Stimulated activated CD4-positive, alpha-beta T cell treated with anti-CD3 and anti-CD28 coated beads, Interleukin-1b, Interleukin-23, amount 100 ng/mL, for 48 hours (primary cell): ENCODE measurements at places on chromosomes 7 and 10.

- no peak for DNase-seq
These were observed 35.6 kb upstream of the ZNF716 start for GRCh38 chr7:57414415-57414814.

- DNase-seq, result no peak
These were observed 278.9 kb downstream of the HPSE2 start for GRCh38 chr10:98956576-98957260.

DNA sequence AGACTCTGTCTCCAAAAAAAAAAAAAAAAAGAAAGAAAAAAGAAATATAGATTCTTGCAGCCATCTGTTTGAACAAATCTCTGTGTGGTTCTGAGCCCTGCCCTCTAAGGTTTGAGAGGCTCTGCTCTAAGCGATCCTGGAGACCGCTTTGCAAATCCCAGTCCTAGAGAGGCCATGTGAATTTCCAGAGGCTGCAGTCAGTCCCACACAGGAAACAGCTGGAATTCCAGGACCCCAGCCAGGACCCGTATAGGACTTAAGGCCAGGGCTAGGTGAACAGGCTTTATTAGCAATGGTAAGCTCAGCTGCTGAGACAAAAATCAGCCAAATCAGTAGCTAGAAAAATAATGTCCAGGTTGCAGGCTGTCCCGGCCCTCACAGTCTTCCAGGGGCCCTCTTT, 154.8 kb downstream of the RPS24 start:
- DNase-seq, result no peak

GRCh38 chr7:572416-573268, 53.0 kb upstream of the PDGFA start:
- DNase-seq, result no peak

DNA sequence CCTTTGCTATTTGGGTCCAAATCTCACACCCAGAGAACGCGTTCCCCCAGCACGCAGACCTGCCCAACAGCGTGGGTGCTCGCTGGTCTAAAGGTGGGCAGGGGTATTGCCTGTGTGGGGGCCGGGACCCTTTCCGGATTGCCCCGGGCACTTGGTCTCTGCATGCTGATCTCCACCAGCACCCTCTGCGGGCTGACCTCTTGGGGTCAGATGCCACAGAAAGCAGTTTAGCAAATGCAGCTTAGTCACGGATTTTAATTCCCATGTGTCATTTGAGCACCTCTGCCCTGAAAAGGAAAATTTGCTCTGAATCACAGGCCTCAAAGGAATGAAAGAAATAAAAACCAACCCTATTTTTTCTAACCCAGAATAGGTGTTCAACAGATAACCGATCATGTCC, 46.7 kb downstream of the PKD1L1 start:
- DNase-seq, result no peak

DNA sequence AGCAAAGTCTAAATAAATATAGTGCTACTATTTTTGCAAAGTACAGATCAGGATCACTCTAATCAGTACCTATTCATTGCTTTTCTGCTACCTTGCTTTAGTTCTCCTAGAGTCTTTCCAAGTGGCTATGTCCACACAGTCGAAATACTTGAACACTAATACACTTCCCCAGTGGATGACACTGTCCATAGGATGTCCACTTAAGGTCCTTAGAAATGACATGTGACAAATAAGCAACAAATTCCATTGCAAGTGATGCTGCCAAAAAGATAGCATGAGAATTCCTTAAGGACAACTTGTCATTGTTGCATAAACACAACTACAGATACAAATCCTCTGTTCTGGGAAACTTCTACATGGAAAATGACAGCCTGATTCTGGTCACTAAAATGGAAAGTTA, 93.6 kb downstream of the ANK3 start:
- DNase-seq, result no peak

DNA sequence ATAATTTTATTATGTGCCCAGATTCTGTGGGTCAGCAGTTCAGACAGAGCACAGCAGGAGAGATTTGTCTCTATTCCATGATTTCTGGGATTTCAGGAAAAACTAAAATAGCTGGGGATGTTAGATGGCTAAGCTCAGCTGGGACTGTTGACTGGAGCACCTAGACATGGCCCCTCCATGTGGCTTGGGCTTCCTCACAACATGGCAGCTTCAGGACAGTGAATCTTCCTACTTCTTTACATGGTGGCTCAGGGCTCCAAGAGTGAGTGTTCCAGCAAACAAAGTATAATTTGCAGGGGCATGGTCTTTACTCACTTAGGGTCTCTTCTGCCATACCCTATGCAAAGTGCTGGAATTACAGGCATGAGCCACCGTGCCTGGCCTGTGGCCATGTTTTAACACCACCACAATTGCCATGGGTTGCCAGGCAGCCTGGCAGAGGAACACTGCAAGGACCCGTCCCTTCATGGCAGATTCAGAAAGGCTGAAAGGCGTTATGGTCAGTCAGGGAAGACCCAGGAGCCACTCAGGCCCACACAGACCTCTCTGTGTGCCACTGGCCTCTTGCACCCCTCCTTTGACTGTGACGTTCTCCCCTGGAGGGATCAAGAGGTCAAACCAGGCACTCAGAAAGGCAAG, 50.8 kb upstream of the ZMIZ1 start:
- no peak for DNase-seq

GRCh38 chr10:79139124-79139835, 70.5 kb downstream of the ZMIZ1 start:
- no peak for DNase-seq

DNA sequence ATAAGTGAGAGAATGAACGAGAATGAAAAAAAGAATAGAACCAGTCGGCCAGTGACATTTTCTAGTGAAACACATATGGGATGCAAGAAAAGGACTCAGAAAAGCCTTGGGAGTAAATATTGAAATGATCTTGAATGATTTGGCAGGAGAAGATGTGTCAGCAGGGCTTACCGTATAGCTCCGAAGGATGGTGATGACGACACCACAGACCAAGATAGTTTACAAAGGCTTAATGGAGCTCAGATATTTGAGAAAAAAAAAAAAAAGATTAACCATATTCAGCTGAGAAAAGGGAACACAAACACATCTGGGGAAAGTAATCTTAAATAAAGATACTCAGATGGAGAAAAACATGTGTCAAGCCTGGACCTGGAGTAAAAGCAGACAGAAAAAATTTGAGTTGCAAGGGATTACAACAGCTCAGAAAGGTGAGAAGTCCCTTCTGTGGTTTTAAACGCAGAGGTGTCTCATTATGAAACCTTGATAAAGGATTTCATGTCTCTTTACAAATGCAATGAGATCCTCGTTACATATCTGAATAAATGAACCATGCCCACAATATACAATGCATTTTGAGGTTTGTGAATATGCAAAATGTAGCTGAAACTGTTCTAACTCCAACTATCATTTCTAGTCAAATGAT, 36.0 kb downstream of the DNAJB9 start:
- no peak for DNase-seq

- DNase-seq, result no peak
These were observed 81.9 kb downstream of the NUDCD3 start for GRCh38 chr7:44408596-44408995.

GRCh38 chr10:131195116-131195515, 116.4 kb downstream of the TCERG1L start:
- DNase-seq, result no peak

DNA sequence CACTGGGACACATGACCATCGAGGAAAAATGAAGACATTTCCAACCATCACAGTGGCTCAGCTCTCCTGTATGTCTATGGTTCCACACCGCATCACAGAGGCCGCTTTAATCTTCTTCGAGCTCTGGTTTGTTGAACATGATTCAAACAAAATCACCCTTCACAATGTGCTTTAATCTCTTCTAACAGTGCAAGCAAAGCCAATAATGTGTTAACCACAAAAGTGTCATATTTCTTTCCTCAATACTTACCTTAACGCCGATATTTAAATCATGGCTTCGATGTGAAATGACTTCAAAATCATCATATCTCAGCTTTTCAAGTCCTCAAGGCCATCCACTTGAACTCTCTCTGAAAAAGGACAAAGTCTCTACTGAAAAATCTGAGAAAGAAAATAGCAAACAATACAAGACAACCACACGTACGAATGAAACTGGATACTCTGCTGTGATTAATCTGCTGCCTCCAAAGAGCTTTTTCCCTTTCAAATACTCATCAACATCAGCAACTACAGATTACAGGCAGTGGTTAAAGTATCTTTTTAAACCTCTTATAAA, 23.0 kb upstream of the SVIL start:
- no peak for DNase-seq

DNA sequence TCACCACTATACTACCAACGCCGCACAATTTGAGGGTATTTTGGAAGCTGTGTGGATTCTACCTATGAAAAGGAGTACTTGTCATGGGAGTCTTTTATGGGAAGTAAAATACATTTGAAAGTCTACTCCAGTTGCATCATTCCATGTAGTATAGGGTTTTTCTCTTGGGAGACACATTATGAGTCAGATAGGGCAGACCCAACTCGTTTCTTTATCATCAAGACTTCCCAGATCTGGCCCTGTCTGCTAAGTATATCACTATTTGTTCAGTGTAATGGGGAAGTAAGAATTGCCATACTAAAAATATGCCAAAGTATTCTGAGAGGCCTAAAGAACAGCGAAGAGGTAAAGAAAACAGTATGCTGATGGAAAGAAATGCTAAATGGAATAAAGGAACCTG, 144.2 kb downstream of the SPAG6 start:
- no peak for DNase-seq

DNA sequence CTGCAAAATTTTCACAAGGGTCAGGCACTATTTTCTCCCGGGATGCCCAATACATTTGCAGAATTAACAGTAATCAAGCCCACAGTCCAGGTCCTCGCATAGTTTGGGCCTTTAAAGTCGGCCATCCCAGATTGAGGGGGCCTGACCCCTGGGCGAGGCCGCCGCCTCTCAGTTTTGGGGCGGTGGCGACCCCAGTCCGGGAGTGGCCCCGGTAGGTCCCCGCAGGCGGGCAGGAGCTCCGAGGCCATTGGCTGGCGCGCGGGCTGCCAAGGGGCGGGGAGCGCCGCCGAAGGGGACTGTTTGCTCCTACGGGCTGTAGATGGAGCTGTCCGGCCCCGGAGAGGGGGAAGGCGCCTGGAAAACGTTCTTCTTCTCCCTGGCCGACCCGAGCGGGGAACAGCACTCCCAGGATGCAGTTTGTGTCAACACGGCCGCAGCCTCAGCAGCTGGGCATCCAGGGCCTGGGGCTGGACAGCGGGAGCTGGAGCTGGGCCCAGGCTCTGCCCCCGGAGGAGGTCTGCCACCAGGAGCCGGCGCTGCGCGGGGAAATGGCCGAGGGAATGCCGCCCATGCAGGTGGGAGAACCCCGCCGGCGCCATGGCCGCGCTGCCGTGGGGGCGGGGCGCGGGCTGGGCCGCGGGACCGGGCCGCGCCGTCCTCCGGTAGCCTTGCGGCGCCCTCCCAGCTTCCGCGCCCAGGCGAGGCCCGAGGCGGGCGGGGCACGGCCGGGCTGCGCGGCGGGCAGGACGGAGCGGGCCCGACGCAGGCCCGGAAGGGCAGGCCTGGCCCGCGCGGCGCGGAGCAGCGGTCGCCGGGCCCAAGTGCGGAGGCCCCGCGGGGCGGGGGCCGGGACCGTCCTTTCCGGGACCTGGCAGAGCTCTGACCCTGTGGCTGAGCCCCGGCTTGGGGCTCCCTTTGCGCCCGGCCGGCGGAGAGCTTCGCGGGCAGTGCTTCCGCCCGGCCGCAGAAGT, at the start of gene ZNF282:
TSS of gene ZNF282 (plus strand) at position 367 of the 971 bp plus-strand sequence. CDS start at position 411, 44 bp downstream.
- peak; percentile 83 for DNase-seq

DNA sequence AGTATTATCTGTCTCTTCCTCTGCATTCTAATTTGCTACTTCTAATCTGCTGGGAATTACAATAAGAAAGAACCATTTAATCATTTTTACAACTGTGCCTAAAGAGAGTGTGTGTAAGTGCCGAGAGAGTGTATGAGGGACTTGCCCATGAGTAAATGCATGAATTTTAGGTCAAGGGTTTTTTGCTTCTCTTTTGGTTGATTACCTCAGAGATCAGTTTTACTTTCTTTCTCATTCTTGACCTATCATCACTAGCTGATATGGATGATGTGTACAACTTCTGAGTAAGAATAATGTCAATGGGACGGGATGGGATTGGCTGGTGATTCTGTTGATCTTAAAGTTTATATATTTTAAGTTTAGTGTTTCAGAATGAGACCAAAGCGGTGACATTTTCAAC, 47.8 kb downstream of the IKZF1 start:
- no peak for DNase-seq

- no peak for DNase-seq
These were observed 1.9 kb downstream of the LRRC72 start for GRCh38 chr7:16528520-16528919.

DNA sequence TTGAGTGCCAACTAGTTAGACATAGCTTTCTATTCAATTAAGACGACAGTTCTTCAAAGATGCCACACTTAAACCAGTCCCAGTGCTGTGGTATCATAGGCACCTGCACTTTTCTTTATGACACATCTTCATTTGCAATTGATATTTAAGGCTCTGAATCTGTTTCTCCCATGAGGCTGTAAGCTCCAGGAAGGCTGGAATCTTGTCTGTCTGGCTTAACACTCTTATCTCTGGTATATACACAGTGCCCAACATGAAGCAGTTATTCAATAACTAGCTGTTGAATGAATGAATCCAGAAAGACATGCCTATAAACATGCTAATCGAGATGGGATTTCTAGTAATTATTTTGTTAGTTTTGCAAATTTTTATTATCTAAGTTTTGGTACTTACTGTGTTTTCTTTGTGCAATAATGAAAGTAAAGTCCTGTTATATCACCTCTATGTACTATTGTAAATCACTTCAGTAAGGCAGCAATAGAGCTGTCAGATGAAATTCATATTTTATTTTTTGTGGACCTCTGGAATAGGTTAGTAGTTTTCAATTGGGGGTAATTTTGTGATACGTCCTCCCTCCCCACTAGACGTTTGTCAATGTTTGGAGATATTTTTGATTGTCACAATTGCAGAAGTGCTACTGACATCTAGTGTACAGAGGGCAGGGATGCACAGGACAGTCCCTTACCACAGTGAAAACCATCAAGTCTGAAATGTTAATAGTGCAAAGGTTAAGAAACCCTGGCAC, 51.3 kb upstream of the STEAP4 start:
- DNase-seq, result no peak

- no peak for DNase-seq
These were observed 292.9 kb upstream of the ZMIZ1 start for GRCh38 chr10:78775891-78776290.

DNA sequence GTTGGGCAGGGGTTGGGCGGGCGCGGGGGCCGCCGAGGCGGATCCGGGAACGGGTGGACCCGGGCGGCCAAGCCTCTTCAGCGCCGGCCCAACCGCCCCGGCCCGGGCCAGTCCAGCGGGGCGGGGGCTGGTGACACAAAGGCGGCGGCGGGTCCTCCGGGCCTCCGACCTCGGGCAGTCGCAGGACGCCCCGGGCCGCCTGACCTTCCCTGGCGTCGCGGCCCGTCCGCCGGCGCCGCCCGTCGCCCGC, 54.2 kb downstream of the METTL2B start:
- DNase-seq, result peak; percentile 11

DNA sequence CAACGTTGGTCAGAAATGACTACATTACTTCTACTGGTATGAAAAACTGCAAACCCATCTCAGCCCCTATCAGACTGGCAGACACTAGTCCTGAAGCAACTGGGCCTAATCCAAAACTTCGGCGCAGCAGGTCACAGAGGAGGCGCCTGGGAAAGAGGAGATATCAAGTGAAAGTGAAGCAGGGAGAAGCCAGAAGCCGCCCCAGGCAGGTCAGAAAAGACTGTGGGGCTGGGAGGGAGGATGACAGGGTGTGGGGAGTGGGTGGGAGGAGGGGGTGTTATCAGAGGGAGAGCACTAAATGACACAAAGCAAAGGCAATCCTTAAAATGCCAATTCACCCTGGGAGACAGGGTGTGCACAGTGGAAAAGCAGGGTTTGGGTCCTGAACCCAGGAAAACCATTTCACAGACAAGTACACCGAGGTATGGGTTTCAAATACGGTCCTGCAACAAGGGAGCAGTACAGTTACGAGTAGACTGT, 731 bp downstream of the CHCHD3 start:
- peak; percentile 22 for DNase-seq
